ENCODE measurements at places on chromosomes 5 and 9.
A peak's percentile ranks its signal among the peaks of the same experiment; 100 is the strongest.

DNA sequence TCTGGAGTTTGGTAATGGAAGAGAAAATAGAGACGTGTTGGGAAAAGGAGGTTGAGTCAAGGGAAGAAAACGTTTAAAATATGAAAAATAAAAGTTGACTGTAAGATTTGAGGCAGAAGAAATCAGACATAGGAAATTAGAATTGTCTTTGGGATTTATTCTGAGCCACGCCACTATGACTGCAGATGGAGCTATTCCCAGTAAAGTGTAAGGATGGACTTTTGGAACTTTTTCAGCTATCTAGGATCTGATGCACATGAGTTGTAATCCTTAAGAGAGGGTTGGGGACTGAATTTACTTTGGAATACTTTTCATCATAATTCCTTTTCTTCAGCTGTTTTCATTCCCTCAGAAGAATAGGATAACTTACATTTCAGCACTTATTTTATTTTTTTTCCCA, 336.7 kb downstream of the FAM170A start:
- no peak for DNase-seq

DNA sequence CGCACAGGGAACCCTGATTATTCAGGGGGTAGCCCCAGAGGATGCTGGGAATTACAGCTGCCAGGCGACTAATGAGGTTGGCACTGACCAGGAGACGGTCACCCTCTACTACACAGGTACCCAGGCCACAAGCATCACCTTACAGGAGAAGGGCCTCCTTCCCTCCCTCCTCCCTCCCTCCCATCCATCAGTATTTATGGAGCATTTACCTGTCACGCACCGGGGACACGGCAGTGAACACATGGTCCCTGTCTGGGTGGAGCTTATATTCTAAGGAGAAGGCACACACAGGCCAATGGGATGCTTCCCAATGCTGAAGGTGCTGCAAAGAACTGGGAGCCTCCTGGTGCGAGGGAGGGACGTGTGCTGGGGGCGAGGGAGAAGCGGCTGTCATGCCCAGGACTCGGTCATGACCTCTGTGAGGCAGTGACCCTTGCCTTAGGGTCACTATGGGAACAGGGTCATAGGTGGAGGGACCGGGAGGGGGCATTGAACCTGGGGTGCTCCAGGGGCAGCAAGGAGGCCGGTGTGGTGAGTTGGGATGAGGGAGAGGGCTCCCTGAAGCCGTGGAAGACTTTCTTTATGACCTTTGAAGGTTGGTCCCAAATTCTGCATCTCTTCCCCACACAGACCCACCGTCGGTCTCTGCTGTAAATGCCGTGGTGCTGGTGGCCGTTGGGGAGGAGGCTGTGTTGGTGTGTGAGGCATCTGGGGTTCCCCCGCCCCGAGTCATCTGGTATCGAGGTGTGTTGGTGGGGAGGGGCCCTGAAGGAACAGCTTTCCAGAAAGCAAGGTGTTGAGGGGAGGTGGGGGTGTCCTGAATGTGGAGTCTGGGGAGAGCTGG, 41.5 kb downstream of the HMCN2 start:
- no peak for DNase-seq

DNA sequence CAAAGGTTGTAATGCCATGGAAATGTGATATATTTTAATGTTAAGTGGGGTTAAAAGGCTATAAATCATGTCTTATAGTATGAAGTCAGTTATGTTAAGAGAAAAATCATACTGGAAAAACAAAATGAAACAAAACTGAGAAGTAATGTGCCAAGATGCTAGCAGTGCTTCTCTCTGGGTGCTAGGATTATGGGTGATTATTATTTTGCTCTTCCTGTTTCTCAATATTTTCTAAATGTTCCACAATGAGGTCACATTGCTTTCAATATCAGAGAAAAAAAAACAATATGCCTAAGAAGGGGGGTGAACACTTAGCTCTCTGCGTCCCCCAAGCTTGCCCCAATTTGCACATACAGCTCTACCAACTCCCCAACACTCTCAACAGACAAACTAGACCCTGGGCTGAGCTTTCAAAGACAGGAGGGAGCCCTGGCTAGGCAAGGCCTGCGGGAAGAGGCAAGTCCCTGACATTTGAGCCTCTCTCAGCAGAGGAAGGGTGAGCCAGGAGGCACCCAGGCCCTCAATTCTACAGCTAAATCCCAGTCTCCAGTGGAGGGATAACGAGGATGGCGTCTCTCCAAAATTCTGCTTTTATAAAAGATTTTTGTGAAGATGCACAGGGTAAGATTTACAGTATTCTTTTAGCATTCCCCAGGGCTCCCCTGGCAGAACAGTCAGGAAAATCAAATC, 24.4 kb downstream of the WHRN start:
- DNase-seq, result no peak

- no peak for DNase-seq
Observed at GRCh38 chr9:133681658-133682306, 45.6 kb downstream of the DBH start.

- DNase-seq, result no peak
Observed at GRCh38 chr5:127014573-127014972, 15.8 kb downstream of the MARCHF3 start.

GRCh38 chr9:104555521-104555920, 13.4 kb upstream of the OR13C8 start:
- no peak for DNase-seq

- DNase-seq, result no peak
Observed at GRCh38 chr9:130208600-130209347, 36.6 kb downstream of the NCS1 start.

GRCh38 chr5:28766565-28767158, 1728.3 kb upstream of the CDH9 start:
- peak; percentile 66 for DNase-seq

DNA sequence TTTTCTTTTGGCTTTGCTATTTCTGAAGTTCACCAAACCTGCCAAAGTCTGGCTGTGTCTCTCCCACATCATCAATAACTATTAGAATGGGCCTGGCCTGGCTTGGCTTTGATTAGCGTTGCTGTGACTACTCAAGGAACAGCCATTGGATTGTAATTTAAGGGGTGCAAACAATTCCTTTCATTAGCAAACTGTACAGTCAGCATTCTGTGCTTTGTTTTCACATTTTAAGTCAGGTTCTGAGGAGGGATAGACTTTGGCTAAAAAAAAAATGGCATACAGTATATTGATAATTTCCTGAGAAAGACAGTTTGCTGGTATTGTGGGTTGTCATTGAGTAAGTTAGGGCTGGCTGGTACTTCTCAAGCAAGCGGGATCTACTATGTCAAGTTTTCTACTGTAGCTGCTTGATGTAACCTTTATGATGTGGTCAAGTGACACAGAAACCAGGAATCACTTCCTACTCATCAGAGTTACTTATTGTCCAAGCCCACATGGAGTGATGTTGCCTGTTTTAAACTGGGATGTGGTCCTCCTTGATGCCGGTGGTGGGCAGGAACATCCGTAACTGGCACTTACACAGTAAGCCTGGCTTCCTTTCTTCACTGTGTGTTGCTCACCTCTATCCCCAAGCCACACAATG, 161.4 kb downstream of the CD180 start:
- no peak for DNase-seq

GRCh38 chr9:132937463-132937901, 6.9 kb downstream of the TSC1 start:
- no peak for DNase-seq

DNA sequence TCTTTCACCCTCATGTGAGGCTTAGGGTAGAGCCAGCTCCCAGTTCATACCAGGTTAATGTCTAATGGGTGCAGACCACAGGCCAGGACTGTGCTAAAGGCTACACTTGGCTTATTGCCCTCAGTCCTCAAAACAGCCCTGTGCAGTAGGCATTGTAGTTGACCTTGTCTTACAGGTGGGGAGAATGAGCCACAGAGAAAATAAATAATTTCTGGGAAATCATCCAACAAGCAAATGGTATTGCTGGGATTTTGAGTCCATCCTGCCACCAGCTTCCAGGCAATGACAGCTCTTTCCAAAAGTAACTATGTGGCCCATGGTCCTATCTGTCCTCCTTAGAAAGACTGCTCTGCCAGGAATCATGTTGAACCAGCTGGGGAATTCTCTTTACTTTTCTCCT, 450.0 kb downstream of the GADD45G start:
- no peak for DNase-seq

- no peak for DNase-seq
Observed at GRCh38 chr9:73133022-73133651, 18.5 kb upstream of the ANXA1 start.

DNA sequence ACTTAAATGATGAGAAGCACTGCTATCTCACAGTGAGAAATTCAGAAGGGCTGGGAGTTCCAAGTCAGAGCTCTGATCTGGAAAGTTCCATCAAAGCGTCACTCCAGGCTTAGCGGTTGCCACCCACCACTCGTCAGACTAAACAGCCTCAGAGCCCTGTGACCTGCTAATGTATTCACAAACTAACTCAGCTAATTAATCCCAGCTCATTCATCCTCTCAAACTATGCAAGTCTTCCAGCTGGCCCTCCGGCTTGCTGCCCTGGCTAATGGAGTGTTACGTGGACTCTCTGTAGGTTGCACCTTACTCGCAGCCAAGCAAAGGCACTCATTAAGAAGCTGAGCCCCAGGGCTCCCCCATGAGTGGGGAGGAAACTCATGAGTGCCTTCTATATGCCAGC, 82.2 kb upstream of the GABRP start:
- DNase-seq, result no peak

GRCh38 chr5:177511181-177511580, 1.6 kb upstream of the DOK3 start:
- no peak for DNase-seq

- peak; percentile 95 for DNase-seq
Observed at GRCh38 chr5:15008476-15008875, 136.9 kb upstream of the ANKH start.

GRCh38 chr5:65125591-65126541, 355.9 kb downstream of the ADAMTS6 start:
- no peak for DNase-seq

DNA sequence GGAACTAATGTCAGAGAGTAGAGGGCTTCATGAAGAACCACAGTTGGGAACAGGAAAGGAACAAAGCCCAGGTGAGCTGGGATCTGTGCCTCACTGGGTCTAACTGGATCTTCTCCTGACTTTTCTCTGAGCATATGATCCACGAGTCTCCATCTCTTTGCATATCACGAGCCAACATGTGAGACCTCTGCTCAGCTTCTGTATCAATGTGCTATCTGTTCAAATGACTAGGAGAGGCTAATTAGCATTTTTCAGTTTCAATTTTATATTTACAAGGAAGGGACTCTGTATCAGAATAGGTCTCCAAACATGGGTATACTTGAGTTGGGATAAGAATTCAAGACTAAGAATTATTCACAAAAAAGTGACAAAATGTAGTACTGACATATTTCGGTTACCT, 73.8 kb upstream of the SGCD start:
- no peak for DNase-seq

- no peak for DNase-seq
Observed at GRCh38 chr5:17177501-17178372, 39.7 kb upstream of the BASP1 start.

- no peak for DNase-seq
Observed at GRCh38 chr9:38017885-38018186, 51.2 kb downstream of the SHB start.

- DNase-seq, result no peak
Observed at GRCh38 chr5:1930880-1931603, 48.3 kb upstream of the IRX4 start.

- no peak for DNase-seq
Observed at GRCh38 chr5:149229298-149229937, 42.2 kb upstream of the AFAP1L1 start.

DNA sequence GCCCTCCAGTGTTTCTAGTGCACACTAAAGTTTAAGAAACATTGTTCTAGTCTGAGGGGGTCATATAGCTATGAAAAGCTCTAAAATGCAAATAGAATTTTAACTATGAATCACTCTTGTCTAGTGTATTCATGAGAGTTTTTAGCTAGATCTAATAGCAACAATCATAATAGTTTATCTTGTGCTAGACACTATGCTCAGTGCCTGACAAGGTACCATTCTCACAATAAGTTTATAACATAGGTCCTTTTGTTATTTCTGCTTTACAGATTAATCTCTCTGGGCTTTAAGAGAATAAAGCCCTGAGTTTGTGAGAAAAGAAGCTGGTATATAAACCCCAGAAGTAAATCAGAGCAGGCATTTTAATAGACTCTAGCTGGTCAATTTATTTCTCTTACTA, 2120.7 kb downstream of the MAT2B start:
- no peak for DNase-seq

DNA sequence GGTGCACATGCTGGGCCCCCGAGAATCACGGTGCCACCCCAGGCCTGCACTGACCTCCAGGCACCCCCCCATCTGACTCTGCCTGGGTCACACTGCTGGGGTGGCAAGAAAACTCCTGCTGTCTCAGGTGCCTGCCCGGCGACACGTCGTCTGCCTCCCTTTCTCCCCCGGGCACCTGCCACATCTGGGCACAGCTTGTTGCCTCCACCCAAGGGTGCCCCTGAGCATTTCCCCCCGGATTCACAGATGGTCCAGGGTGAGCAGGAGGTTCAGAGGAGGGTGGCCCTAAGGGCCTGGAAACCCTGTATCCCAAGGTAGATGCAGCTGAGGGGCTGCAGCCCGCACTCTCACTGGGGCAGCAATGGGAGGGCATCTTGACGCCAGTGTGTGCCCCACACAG, 14.9 kb upstream of the QSOX2 start:
- no peak for DNase-seq

- no peak for DNase-seq
Observed at GRCh38 chr5:94184870-94185269, 433.5 kb downstream of the KIAA0825 start.

DNA sequence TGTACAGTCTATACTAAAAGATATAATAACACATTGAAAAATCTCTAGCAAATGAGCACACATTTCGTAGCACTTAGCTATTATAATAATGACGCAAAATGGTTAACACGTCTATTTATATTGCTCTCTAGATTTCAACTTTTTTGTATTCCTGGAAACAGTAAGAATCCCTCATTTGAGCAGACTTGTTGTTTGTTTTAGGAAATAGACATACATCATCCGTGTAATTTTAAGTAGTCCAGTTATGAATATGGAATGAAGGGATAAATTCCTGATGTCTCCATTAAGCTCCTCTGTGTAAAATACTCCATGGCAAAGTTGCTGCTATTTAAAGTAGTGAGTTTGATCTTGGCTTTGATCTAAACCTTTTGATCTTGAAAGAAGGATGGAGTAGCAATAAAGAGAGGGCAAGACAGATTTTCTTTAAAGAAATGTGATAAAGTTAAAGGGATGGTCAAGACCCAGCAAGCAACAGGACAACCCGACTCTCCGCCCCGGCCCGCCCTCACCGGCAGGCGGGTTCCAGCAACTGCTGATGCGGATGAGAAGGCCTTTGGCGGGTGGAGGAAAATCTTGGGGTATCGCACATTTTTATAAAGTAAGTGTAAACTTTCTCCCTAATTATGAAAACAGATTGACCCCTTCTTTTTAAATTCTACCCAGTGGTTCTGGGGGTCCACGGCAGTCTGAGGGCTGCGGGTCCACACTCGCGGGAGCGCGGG, 277.4 kb downstream of the AOPEP start:
- peak; percentile 53 for DNase-seq
